ENCODE measurements at places on chromosomes 4 and X.

DNA sequence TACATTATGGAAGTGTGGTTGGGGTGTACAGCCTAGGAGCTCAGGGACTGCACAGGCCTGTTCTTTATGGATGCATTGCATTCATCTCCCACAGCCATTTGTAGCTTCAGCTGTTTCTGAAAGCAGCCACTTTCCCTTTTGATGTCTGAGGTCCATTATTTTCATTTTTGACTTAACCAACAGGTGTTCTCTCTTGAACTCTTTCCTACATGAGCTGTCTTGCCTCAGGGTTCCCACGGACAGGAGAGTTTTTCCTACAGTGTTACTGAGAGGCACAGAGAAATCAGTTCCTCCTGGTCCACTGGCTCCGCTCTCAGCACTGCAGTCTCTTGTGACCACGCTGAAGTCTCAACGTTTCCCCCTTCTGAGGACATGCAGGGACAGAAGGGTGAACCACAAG, 87.2 kb downstream of the RASL11B start:
- DNase-seq, result no peak

- DNase-seq, result no peak
These were observed 83.8 kb upstream of the ZIC3 start for GRCh38 chrX:137482136-137482535.

DNA sequence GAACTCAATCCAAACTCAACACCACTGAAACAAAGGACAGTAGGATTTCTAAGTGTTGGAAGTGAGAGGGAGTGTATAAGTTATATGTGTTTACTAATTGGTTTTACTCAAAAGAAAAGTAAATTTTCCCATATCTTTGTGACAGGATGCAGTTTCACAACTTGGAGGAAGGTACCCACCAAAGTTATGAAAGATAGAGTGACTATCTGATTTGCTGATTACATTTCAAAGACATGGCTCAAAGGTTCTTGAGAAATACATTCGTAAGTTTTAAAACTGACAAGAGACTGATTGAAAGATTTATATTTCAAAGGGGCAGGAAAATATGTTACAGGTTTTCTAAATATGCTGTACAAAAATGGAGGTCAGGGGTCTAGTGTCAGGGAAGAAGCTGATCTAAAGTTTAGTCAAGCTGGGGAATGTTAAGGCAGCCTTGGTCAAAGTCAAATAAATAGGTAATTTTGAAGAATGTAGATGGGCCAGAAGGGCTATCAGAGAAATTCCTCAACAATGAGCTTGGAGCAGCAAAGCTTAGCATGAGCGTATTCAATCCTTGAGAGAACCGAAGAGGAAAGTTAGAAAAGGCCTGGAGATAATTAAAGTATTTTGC, 9.7 kb upstream of the COMMD8 start:
- no peak for DNase-seq

- DNase-seq, result no peak
These were observed 483.8 kb downstream of the AFF2 start for GRCh38 chrX:148984238-148984637.

DNA sequence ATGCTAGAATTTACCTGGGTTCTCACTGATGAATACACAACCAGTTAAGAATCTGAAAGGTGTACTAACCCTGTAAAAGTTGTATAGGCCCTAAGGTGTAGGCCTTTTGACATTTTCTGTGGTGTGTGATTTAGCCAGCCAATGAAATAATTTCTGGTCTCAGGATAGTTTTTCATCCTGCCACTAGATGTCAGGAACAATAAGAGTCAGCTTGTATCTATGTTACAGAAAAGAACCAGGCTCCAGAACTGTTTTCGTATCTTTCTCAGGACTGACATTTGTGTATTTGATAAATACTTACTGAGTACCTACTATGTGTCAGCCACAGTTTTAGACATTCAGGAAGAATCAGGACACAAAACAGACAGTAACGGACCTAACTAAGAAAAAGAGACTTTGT, 673.6 kb upstream of the TENM3 start:
- DNase-seq, result no peak

DNA sequence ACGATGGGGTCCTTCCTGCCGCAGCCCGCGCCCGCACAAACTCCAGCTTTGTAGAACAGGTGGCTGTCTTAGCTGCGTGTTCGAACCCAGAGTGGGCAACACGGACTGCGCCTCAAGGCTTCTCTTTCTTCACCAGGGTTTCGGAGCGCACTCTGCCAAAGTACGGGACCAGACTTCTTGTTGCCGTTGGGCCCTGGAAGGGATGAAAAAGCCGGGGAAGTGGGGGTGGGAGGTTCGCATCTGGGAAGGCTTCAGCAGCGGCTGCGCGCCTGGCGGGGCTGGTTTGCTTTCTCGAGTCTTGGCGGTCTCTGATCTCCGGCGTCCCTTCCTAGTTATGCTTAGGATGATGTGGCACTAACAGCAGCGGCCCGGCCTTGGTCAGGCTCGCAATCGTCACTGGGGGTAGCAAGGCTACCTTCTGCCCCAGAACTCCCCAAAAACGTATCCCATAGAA, 673 bp downstream of the PARM1 start:
- DNase-seq, result peak; percentile 2

DNA sequence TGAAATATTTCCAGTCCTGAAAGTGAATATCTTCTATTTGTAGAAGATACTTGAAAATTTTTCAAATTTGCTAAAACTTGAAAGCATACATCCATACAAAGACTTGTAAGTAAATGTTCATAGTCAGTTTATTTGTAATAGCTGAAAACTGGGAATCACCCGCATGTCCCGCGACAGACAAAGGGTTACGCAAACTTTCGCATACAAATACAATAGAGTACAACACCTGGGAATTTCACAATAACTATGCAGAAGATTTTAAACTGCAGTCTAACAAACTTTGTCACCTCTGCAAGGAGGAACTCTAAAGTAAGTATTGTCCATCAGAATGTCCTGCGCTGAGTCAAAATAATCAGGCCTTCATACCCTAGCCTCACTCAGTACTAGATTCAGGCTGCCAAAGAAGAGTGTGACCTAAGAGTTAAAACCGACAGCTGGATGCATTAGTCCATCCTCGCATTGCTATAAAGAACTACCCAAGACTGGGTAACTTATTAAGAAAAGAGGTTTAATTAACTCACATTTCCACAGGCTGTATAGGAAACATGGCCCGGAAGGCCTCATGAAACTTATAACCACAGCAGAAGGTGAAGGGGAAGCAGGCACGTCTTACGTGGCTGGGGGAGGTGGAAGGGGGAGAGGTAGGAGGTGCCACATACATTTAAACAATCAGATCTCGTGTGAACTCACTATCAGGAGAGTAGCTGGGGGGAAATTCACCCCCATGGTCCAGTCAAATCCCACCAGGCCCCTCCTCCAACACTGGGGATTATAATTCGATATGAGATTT, 60.4 kb downstream of the MMRN1 start:
- DNase-seq, result no peak

DNA sequence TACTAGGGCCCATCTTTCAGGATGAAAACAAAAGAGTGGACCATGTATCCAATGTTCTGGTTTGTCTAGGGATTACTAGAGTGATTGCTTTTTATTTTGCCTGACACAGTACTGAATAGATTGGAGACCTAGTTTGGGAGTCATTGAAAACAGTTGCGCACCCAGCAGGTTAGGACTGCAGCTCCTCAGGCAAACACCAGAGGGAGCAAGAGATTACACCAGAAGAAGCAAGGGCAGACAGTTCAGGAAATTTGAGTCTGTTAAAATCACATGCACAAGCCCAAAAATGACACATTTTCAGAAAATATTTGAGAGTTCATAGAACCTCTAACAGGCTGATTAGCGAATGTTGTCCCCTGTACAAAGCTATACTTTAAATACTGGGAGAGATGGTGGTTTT, 55.6 kb downstream of the CYLC1 start:
- no peak for DNase-seq

DNA sequence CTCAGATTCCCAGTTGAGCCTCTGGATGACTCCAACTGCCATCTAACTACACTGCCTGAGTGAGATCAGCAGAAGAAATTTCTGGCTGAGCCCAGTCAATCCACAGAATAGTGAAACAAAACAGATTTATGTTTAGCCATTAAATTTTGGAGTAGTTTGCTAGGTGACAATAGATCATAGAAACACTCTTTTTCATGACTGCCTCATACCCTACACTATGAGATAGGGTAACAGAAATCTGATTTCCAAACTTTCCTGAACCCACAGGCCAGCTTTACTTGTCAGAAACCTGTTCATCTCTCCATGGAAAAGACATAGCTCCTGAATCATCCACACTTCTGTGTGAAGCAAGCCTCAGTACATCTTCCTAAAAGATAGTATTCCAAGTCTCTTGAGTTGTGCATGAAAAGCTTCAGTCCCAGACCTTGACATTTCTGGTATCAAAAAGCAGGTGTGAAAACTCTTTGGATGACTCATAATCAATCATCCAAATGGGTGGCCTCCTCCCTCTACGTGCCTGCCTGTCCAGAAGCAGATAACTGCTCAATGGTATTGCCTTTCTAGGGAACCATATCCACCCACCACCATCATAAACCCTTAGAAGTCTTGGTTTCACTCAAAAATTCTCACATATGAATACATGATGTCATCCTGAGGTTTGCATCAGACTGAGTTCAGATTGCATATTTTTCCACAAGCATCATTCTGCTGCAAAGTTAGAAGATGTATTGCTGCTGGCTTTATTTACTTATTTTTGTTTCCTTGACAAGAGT, 47.5 kb upstream of the RAP2C start:
- peak; percentile 13 for DNase-seq

GRCh38 chr4:86657382-86657781, 63.3 kb downstream of the PTPN13 start:
- DNase-seq, result no peak

DNA sequence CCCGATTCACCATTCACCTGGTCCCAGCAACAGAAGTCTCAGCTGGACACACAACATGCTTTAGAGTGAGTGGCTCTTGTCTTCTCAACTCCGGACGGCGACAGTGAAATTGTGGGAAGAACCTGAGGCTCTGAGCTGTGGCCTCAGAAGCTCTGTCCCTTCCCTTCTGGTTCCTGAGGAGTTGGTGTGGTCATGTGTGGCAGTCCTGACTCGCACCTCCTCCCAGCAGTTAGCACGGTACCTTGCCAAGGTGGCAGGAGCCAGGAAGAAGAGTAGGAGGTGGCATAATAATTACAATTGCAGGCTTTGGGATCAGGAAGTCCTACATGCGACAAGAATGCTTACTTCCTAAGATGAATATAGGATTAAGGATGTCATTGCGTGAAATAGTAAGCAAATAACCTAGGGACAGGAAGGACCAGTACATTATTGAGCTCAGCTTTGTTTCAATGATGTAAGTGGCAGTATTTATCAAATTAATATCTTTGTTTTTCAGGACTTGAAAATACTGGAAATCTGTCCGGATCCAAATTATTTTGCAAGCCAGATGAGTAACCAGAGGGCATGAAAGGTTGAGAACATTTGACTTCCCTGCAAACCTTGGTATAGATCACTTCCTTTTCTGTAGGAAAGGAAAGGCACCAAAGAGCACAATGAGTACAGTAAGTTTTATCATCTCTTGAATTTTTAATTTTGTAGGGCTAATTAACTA, 21.1 kb downstream of the RNF4 start:
- no peak for DNase-seq

DNA sequence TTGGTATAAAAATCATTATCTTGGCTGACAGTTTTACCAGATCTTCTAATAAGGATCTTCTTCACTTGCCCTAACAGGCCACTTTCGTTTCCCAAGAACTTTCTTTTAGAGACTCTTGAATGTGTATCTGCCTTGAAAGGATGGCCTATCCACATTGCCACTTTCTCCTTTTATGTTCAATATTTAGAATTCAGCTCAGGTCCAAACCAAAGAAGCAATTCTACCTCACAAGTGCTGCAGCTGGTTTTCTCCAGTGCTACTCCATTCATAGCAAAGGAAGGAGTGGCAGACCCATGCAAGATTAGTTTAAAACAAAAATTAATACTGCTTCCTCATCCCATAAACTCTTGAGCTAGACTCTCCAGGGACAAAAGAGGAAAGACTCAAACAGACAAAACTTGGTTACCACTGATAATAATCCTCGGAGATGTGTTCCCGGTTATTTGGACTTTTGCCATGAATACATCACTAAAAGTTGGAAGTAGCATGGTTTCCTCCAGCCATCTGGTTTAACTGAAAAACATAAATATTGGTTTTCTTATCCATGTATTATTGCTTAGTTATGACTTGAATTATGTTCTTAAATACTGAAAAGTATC, 401.8 kb downstream of the PABPC4L start:
- no peak for DNase-seq

DNA sequence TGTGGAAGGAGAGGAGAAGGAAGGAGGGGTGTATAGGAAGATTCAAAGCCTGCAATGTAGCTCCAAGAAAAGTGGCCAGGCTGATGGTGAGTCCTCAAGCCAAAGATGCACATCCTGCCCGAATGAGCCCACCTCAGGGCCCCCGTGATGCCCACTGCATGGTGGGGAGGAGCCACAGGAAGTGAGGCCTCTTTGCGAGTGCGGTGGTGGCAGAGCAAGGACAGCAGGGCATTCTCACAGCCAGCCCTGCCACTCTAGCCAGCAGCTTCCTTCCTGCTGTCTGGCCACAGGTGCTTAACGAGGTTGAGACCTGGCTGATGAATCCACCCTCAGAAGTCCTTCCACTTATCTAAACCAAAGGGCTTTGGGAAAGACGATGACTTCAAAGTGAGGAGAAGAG, 55.8 kb downstream of the BCOR start:
- DNase-seq, result no peak

DNA sequence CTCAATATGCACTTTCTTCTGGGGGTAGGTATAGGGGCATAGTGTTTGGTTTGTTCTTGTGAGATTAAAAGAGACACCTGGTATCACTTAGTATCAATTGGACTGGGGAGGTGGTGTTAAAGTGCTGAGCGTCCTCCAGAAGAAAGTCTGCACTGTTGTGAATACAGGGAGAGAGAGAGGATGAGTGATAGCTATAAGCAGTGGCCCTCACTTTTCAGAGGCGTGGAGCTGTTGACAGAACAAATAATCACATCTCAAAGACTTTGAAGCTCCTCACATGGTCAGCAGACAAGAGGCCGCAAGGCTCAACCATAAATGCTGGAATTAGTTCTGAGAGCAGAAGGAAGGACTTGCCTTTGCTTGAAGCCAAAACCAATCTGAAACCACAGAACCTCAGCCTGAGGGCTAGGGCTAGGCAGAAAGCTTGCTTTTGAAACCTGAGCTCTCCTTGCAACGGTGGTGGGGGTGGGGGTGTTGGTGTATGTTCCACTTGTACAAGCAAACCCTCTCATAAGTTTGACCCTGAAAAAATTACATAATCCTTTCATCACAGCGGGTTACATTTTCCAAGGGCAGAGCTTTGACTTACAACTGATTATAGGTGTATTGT, 123.2 kb upstream of the SCML1 start:
- peak; percentile 3 for DNase-seq

DNA sequence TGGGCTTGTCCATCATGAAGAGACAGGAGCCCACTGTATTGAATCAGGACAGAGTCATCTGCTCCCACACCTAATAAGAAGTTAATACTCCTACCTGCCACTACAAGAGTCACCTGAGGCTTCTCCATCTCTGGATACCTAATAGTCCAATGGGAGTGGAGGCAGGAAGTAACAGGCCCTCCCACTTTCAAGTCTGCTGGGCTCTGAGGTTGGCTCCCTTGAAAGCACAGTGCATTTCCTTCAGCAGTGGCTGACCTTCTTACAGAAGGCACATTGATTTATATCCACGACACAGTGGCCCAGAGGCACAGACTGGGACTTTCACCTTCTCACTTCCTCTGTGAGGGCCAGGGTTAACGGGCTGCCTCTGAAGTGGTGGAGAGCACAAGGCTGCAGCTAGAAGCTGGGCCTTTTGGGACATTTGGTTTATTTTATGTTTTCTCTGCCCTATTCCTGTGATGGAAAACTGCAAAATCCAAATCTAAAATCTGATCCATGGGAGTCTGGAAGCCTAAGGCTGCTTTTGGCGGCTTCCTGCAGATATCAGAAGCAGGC, 38.1 kb downstream of the FRG2 start:
- DNase-seq, result no peak
